ENCODE measurements at places on chromosomes 6 and 20. TPM values are rescaled to one million over a fixed set of nuclear protein-coding genes. Genes with fewer than 3 reads are reported as not detected.

DNA sequence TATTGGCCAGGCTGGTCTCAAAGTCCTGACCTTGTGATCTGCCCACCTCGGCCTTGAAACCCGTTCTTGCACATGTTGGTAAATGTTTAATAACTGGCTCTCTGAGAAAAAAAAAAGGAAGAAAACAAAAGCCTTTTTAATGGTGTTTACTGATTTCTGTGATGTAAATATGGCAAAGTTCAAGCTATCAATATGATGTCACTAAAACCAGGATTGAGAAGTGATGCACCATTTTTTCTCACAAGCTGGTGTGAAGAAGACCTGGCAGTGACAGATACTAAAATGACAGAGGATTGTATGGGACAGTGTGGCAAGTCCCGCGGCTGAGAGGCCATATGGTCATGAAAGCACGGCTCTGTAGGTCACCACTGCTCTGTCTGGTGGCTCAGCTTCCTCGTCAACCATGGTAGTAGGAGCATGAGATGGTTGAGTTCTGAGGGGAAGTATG is 196.3 kb upstream of the SUPT3H start:
- peaks cover 12% of the 10 kb centered on the region for H3K4me1 ChIP-seq
- no peaks in the 10 kb centered on the region for H3K36me3 ChIP-seq
- H3K4me3 ChIP-seq, result no peak overlapping the region
- no peak for DNase-seq

- no peak for DNase-seq
- H3K4me1 ChIP-seq, result peaks cover 8% of the 10 kb centered on the region
- no peaks in the 10 kb centered on the region for H3K27me3 ChIP-seq
- no peak overlapping the region for H3K27ac ChIP-seq
Measured at GRCh38 chr6:159033160-159034049, 11.4 kb downstream of the TAGAP start.

GRCh38 chr6:138977646-138978167 is 10.3 kb downstream of the REPS1 start:
- peaks cover 38% of the 10 kb centered on the region for H3K4me1 ChIP-seq
- H3K36me3 ChIP-seq, result no peaks in the 10 kb centered on the region
- H3K4me3 ChIP-seq, result no peak overlapping the region

The HAO1 gene
- total RNA-seq, result not detected

The SEL1L2 gene
- total RNA-seq, result not detected

The MYH7B gene
- 1.3 TPM for total RNA-seq

The SLC17A9 gene
- total RNA-seq, result 5.3 TPM

The DDAH2 gene
- total RNA-seq, result 143 TPM

The COX4I2 gene
- 0.34 TPM for total RNA-seq
